Renal cortex interstitium (tissue), 15 donors: ENCODE measurements at places on chromosomes 5 and 9. TPM values are rescaled to one million over a fixed set of nuclear protein-coding genes. Genes with fewer than 3 reads are reported as not detected.

The RAB3C gene
- polyA plus RNA-seq = 1.2 TPM

The EFNA5 gene
- 30.3 TPM for polyA plus RNA-seq

The C5orf58 gene
- 0.30 TPM for polyA plus RNA-seq

The TAF11L13 gene
- polyA plus RNA-seq = not detected

The LIFR gene
- polyA plus RNA-seq = 96.9 TPM

The SSNA1 gene
- polyA plus RNA-seq = 36.9 TPM
